ENCODE measurements at places on chromosomes 12 and 14. TPM values are rescaled to one million over a fixed set of nuclear protein-coding genes. Genes with fewer than 3 reads are reported as not detected.

Gene PTGER2
- 252 TPM for polyA plus RNA-seq

DNA sequence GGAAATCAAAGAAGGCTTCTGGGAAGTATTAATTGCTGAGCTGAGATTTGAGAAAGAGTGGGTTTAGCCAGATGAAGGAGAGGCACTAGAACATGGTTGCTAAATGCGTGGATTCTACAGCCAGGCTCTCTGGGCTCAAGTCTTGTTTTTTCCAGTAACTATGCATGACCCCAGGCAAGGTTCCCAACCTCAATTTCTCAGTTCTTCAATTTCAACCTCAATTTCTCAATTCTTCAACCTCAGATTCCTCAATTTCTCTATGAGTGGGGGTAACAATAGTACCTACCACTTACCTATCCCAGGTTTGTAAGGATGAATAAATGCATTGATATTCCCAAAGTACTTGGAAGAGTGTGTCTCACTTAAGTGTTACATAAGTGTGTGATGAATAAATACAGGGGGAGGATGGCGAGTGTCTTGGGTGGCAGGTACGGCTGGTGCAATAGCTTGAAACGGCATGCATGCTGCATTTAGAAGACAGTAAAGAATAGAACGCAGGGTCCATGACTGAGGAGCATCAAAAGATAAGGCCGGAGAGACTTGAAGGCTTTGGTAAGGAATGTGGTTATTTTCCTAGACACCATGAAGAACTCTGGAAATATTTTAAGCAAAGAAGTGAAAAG, 149.1 kb upstream of the ATP2B1 start:
- H3K36me3 ChIP-seq, result peaks cover 4% of the 10 kb centered on the region
- DNase-seq, result no peak
- H3K4me3 ChIP-seq, result no peak overlapping the region
- no peaks in the 10 kb centered on the region for H3K27me3 ChIP-seq
- H3K27ac ChIP-seq, result no peak overlapping the region
- peaks cover 24% of the 10 kb centered on the region for H3K4me1 ChIP-seq

Gene GUCY2C
- polyA plus RNA-seq, result not detected

Gene IPO8
- 18.4 TPM for polyA plus RNA-seq

Gene KRT78
- not detected for polyA plus RNA-seq

GRCh38 chr14:101889898-101890297, 74.5 kb upstream of the DYNC1H1 start:
- H3K27me3 ChIP-seq, result peaks cover 6% of the 10 kb centered on the region
- H3K4me3 ChIP-seq, result no peak overlapping the region

Gene DCP1B
- polyA plus RNA-seq, result 6.2 TPM

Gene LRRK2
- polyA plus RNA-seq, result 0.18 TPM

GRCh38 chr12:67452119-67452805, 183.1 kb downstream of the CAND1 start:
- no peak overlapping the region for H3K4me3 ChIP-seq
- peaks cover 2% of the 10 kb centered on the region for H3K27me3 ChIP-seq
- no peak for DNase-seq

- peaks cover 3% of the 10 kb centered on the region for H3K27me3 ChIP-seq
- H3K4me3 ChIP-seq, result no peak overlapping the region
- H3K27ac ChIP-seq, result no peak overlapping the region
- H3K4me1 ChIP-seq, result no peaks in the 10 kb centered on the region
- H3K36me3 ChIP-seq, result peaks cover 20% of the 10 kb centered on the region
- no peak for DNase-seq
Measured at GRCh38 chr14:67963960-67964812, 144.6 kb downstream of the RAD51B start.

DNA sequence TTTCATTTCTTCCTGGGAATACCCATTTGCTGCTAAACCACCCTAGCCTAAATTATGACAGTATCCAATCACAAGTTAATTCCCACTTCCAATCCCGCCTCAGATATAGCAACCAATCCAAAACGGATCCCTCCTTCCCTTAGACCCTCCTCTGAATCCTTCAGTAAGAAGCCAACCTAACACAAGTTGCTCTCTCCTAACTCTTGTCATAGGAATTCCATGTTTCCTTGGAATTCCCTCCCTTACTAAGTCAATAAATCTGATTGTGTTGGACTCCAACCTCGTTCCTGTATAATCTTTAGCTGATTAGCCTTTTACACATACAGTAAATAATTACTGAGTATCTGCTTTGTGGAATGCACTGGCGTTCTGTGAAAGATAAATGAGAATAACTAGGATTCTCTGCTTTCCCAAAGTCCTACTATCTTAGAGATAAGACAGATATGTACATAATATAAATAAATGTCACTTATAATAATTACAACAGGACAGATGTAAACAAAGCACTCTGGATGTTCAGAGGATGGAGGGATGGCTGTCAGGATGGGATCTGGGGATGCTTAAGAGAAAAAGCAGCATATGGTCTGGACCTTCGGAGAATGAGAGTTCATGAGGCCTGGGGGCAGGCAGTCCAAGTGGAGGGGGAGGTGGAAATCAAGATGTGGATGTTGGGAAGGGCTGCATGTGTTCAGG, 185.8 kb upstream of the SOX5 start:
- no peaks in the 10 kb centered on the region for H3K36me3 ChIP-seq
- H3K4me1 ChIP-seq, result no peaks in the 10 kb centered on the region
- DNase-seq, result no peak
- no peak overlapping the region for H3K4me3 ChIP-seq
- H3K27ac ChIP-seq, result no peak overlapping the region

Gene PLCZ1
- not detected for polyA plus RNA-seq

- no peak for DNase-seq
- H3K4me1 ChIP-seq, result peaks cover 15% of the 10 kb centered on the region
- no peaks in the 10 kb centered on the region for H3K36me3 ChIP-seq
Measured at GRCh38 chr12:122117979-122118378, 39.4 kb downstream of the MLXIP start.

DNA sequence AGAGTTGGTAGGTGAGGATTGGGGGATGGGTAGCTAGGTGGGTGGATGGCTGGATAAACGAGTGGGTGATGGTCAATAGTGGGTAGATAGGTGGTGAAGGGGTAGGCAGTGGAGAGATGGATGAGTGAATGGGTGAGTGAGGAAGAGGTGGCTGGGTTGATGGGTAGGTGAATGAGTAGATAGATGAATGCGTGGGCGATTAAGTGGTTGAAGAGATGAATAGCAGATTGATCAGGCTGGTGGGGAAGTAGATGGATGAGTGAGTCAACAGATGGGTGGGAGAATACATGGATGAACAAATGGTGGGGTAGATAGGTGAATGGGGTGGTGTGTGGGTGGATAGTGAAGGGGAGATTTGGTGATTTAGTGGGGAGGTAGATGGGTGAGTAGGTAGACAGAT, 51.1 kb downstream of the SYNE3 start:
- H3K4me1 ChIP-seq, result peaks cover 8% of the 10 kb centered on the region
- H3K27me3 ChIP-seq, result no peaks in the 10 kb centered on the region
- no peak for DNase-seq
- no peak overlapping the region for H3K4me3 ChIP-seq
- H3K36me3 ChIP-seq, result peaks cover 14% of the 10 kb centered on the region
- H3K27ac ChIP-seq, result no peak overlapping the region

- no peak overlapping the region for H3K27ac ChIP-seq
- H3K36me3 ChIP-seq, result peaks cover 11% of the 10 kb centered on the region
- no peaks in the 10 kb centered on the region for H3K4me1 ChIP-seq
- no peak overlapping the region for H3K4me3 ChIP-seq
- no peak for DNase-seq
Measured at GRCh38 chr12:56425193-56425592, 24.0 kb downstream of the TIMELESS start.

Gene AMHR2
- not detected for polyA plus RNA-seq

DNA sequence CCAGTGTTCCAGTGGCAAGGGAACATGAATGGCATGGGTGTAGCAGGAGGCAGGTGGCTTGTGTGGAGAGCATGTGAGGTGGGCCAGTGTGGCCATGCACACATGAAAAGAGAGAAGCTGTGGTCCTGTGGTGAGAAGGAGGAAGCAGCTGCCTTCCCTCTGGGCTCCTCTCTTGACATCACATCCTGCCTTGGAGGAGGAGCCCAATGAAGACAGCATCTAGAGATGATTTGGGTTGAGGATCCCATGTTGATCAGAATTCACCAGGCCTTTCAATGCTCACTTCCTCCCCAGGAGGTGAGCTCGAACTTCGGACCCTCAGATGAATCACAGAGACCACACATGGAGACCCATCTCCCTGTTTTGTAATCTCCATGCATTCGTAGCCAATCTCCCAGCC, 82.6 kb downstream of the LRRC74A start:
- peak; percentile 59 for DNase-seq
- H3K4me3 ChIP-seq, result peak overlapping the region; percentile 23
- H3K27me3 ChIP-seq, result peaks cover 8% of the 10 kb centered on the region
- peak overlapping the region; percentile 77 for H3K27ac ChIP-seq

- H3K36me3 ChIP-seq, result no peaks in the 10 kb centered on the region
- peaks cover 9% of the 10 kb centered on the region for H3K27me3 ChIP-seq
- peaks cover 19% of the 10 kb centered on the region for H3K4me1 ChIP-seq
Measured at GRCh38 chr12:65896743-65897142, 72.5 kb downstream of the HMGA2 start.

- H3K4me1 ChIP-seq, result no peaks in the 10 kb centered on the region
- H3K27me3 ChIP-seq, result peaks cover 3% of the 10 kb centered on the region
- H3K36me3 ChIP-seq, result no peaks in the 10 kb centered on the region
- no peak overlapping the region for H3K27ac ChIP-seq
Measured at GRCh38 chr12:1886396-1887008, 31.9 kb downstream of the CACNA2D4 start.

Gene ASB2
- polyA plus RNA-seq, result 4.2 TPM

DNA sequence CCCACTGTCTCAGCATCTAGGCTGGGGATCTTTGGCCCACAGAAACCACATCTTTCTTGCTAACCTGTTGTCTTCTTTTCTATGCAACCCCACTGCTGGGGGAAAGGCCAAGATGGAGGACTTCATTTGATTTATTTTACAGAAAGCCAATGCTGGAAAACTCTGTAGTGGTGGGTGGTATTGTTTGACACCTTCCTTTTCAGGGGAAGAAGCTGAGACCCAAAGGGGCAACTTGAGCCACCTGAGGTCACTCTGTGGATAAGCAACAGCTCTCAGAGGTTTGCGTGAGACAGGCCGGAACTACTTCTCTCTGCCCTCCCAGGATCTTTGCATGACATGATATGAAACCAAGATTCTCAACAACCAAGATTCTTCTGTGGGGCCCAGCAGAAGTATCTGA, 645.2 kb downstream of the VRK1 start:
- H3K36me3 ChIP-seq, result no peaks in the 10 kb centered on the region
- H3K27me3 ChIP-seq, result no peaks in the 10 kb centered on the region
- peak overlapping the region; percentile 26 for H3K27ac ChIP-seq
- peaks cover 26% of the 10 kb centered on the region for H3K4me1 ChIP-seq

DNA sequence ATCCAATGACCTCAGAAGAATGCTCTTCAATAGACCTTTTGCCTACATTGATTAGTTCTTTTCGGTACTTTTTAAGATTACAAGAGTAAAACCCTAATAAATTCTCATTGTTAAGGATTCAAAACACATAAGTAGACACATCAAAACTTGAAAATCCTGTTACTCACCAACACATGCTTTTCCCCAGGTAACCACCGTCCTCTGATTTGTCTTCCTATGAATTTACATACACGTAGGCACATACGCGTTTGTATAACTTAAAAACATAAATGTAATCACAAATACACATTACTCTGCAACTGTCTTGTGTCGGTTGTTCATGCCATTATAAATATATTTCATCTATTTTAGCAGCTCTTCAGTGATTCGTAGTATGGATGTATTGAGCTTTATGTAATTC, 910 bp upstream of the WASHC4 start:
- peaks cover 35% of the 10 kb centered on the region for H3K4me1 ChIP-seq
- peak overlapping the region; percentile 97 for H3K4me3 ChIP-seq
- peak overlapping the region; percentile 88 for H3K27ac ChIP-seq
- no peak for DNase-seq

Gene CHST11
- 78.4 TPM for polyA plus RNA-seq

GRCh38 chr12:90234472-90234871, 525.8 kb upstream of the ATP2B1 start:
- H3K27ac ChIP-seq, result no peak overlapping the region
- DNase-seq, result no peak
- H3K4me3 ChIP-seq, result no peak overlapping the region
- no peaks in the 10 kb centered on the region for H3K27me3 ChIP-seq
- no peaks in the 10 kb centered on the region for H3K36me3 ChIP-seq

Gene ACOT4
- 9.4 TPM for polyA plus RNA-seq

Gene TAS2R9
- polyA plus RNA-seq, result not detected

Measured in immature natural killer cell (primary cell).